ENCODE measurements at places on chromosomes 7 and 10.

- no peak for DNase-seq
Measured at GRCh38 chr10:131841131-131841660, 59.6 kb upstream of the PPP2R2D start.

DNA sequence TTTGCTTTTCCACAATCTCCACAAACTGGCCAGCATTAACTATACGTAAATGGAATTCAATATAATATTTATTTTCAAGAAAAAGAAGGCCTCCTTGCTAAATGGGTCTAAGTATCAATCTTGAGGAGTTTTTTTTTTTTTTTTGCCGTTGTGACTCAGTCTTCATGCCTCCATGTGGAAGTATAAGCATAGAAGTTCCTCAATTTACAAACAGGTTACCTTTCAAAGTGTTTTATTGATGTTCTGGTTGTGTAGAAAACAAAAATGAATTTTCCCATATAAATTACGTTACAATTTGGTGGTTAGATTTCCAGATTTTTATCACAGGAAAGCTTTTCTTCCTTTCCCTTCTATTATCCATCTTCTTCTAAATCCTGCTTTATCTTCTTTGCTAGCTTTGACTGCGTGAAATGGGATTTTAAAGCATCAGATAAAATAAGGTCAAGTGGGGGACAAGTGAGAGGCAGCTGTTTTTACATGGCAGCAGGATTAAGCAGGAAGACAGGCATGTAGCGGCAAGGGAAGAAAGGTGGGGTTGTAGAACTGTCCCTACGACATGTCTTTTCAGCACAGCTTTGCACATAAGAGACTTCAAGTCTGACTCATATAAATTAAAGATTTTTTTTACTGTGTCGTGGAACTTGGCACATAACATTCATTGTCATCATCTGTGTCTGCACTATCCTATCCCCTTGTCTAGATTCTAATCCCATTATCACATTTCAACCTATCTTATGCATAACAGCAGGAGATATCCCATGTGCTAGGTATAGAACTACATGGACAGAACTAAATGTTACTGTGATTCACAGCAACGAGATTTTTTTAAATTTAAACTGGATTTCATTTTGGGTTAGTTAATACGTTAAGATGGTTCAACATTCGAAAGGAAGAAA, 135.3 kb upstream of the FAM3C start:
- no peak for DNase-seq

DNA sequence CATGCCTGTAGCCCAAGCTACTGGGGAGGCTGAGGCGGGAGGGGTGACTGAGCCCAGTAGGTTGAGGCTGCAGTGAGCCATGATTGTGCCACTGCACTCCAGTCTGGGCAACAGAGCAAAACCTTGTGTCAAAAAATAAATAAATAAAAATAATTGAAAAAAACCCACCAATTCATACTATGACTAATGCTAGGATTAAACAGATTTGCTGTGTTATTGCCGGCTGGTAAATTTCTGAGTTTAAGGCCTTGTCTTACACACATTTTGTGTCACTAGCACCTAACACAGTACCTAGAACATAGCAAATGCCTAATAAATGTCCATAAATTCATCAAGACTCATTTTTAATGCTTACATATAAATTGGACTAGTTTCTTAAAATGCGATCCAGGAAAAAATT, 8.7 kb downstream of the ESYT2 start:
- no peak for DNase-seq

DNA sequence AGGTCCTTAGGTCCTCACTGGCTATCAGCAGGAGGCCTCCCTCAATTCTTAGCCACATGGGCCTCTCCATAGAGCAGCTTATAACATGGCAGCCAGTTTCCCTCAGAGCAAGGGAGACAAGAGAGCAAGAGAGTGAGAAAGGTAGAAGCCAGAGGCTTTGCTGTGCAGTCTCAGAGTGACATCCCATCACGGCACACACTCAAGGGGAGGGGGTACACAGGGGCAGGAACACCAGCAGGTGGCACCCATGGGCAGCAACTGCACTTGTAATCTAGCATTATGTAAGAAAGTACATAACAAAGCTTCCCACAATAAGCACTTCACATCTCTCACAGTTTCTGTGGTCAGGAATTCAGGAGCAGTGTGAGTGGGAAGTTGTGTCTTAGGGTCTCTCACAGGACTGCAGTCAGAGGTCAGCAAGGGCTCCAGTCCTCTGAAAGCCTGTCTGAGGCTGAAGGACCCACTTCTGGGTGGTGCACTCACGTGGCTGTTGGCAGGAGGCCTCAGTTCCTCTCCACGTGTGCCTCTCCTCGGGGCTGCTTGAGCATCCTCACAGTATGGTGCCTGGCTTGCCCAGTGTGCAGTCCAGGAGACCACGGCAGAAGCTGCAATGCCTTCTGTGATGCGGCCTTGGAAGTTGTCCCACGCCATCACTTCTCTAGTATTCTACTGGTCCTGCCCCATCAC, 159.4 kb downstream of the OAT start:
- no peak for DNase-seq

DNA sequence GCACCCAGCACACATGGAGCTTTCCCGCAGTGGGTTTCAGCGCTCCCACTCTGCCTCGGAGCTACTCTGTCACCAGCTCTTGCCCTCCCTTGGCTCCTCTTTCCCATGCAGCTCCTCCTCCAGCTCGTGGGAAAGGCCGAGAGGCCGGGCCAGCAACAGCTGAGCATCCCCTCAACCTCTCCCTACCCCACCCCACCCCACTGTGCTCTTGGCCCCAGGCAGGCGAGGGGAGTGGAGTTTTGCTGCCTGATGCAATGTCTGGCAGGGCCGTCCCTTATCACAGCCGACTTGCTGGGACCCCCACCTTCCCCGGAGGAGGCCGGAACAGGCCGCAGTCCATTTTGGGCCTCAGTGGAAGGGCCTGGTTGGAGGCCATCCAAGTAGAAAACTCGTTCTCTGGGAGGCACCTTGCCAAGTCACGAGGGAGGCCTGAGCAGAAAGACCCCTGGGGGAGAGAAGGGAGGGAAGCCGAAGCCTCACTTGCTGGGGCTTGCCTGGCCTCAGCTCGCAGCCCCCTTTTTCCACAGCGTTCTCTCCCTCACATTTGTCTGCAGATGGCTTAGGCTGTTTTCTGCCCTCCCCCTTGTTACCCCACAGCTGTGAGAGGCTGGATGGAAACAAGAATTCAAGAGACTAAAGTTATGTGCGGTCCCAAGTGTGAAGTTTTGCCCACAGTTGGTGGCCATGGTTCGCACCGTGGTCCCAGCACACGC, 35.3 kb downstream of the CHST3 start:
- DNase-seq, result no peak

DNA sequence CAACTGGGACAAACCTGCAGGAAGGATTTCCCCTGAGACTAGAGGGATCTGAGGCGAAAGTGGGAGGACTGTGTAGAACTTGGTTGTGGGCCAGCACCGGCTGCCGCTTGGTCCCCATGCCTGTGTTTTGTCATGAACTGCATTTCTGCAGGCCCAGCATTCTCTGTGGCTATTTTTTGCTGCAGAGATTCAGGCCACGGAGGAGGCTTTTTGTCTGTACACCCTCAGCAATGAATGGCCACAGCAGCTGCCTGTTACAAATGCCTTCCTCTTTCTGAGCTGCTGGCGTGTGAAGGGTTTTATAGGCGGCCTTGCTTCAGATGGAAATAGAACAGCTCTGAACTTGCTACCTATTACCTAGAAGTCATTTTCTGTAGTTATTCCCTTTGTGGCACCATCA, 164.4 kb downstream of the SH2D4B start:
- DNase-seq, result no peak

DNA sequence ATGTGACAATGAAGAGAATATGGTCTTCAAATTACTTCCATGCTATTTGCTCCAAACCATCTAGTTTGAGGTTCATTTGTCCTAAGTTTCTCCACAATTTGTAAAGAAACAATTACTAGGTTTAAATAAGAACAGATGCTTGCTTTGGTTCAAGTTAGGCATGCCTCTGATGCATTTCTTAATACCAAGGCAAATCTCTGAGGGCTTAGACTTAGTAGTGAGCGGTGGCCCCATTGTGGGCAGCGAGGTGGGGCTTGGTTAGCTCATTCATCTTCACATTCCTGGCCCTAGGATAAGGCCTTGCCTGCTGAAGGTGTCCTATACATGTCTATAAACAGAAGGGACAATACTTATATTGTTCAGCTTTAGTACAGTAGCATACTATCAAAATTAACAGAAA, 52.4 kb upstream of the RHEB start:
- DNase-seq, result no peak

- DNase-seq, result no peak
Measured at GRCh38 chr7:379456-380138, 89.6 kb downstream of the FOXL3 start.

- DNase-seq, result no peak
Measured at GRCh38 chr7:143878884-143879283, 23.1 kb downstream of the TCAF1 start.

DNA sequence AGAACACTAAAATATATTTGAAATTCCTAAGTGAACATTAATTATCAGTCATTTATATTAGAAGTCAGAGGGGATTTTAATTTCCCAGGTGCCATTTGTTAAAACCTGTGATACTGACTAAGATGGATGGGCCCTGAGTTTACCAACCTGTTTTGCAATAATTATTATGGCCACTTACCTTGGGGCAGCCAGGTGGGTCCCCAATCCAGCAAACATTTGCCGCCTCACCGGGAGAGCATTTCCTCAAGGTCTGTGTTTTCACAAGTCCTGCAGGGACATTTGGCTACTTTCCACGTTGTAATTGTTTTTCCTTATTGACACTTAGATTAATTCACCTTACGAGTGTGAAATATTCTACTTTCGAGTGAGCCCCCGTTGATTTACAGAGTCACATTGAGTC, 251.2 kb upstream of the PPP2R2D start:
- DNase-seq, result no peak

DNA sequence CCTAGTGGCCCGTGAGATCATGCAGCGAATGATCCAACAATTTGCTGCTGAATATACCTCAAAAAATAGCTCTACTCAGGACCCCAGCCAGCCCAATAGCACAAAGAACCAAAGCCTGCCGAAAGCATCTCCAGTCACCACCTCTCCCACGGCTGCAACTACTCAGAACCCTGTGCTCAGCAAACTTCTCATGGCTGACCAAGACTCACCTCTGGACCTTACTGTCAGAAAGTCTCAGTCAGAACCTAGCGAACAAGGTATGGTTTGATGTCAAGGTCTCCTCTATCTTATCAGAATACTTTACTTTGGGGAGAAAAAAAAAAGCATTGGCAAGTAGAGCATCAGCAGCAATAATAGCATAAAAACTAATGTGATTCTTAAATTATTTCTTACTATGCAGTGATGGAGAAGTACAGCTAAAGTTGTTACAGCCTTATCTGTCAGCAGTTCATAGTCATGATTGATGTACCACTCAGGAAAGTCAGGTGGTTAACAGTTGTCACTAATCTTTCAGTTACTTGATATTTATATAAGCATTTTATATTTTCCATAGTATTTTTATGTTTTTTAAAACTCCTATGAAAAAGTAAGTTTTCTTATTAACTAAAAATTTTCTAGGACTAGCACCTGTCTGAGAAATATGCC, 117.1 kb downstream of the LCOR start:
- DNase-seq, result no peak

- DNase-seq, result no peak
Measured at GRCh38 chr10:122531261-122531660, 29.3 kb upstream of the DMBT1 start.

DNA sequence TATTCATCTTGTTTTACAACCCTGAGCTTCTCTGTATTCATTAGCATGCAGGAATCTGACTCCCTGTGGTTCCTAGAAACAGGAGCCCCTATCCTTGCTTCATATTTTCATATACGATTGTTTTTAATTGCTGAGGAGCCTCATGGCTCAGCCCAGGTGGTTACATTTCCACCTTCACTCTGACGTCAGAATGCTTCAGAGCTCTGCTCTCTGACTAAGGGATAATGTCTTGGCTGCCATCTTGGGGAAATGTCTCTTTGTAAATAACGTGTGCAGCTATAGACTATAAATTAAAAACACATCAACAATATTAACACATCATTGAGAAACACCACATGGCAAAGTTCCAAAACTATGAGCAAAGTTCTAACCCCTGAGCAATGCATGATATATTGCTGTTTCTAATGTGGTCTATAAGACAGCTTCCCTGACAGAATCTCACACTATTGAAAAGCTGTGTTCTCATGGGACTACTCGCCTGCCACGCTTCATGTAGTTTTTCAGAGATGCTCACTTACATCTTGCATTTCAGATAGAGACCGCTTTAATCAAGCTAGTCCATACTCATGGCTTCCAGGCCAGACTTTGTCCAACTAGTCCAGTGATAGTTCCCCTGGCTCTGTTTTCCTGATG, 227.0 kb downstream of the SORCS3 start:
- DNase-seq, result no peak

DNA sequence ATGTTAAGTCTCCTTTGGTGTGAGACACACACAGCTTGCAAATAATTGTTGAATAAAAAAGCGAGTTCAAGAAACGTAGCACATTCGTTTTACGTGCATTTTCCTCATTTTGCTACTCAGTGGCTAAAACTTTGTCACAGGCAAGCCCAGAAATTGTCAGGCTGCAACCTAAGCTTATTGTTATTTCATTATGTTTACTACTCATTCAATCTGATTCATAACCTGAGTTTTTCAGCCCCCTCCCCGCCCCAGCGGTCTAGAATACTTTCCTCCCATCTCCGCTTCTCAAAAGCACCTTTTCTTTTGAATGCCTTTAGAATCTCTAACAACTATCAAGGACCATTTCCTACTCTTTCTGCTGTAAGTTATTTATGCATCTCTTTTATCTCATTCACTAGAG, 1.1 kb downstream of the FAM133B start:
- DNase-seq, result no peak

DNA sequence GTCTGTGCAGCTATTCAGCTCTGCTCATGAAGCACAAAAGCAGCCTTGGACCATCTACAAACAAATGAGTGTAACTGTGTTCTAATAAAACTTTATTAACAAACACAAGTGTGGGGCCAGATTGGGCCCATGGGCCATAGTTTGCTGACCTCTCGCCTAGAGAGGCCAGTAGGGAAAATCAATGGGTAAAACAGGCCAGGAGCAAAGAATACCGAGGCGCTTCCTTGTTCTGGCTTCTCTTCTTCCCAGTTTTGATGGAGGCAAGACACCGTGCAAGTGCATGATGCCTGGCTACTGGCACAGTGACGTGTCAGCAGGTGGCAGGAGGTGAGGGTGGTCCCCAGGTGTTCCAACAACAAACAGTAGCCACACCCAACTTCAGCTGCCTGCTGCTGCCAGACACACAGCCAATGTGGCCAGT, 94.3 kb upstream of the SDK1 start:
- DNase-seq, result no peak

DNA sequence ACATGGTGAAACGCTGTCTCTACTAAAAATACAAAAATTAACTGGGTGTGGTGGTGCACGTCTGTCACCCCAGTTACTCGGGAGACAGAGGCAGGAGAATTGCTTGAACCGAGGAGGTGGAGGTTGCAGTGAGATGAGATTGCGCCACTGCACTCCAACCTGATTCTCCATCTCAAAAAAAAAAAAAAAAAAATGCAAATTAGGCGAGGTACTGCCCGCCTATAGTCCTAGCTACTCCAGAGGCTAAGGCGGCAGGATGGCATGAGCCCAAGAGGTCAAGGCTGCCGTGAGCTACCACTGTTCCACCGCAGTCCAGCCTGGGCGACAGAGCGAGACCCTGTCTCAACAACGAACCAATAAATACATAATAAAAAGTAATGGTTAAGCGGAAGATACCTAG, 1.1 kb upstream of the EIF4H start:
- DNase-seq, result no peak

GRCh38 chr10:125455431-125455830, 227.5 kb downstream of the TEX36 start:
- DNase-seq, result no peak
